Stimulated activated CD4-positive, alpha-beta T cell treated with anti-CD3 and anti-CD28 coated beads, Interleukin-4, amount 100 ng/mL, for 24 hours (primary cell): ENCODE measurements at places on chromosomes 2 and 18.

GRCh38 chr2:134792186-134792585 is 46.2 kb upstream of the ACMSD start:
- no peak for DNase-seq

DNA sequence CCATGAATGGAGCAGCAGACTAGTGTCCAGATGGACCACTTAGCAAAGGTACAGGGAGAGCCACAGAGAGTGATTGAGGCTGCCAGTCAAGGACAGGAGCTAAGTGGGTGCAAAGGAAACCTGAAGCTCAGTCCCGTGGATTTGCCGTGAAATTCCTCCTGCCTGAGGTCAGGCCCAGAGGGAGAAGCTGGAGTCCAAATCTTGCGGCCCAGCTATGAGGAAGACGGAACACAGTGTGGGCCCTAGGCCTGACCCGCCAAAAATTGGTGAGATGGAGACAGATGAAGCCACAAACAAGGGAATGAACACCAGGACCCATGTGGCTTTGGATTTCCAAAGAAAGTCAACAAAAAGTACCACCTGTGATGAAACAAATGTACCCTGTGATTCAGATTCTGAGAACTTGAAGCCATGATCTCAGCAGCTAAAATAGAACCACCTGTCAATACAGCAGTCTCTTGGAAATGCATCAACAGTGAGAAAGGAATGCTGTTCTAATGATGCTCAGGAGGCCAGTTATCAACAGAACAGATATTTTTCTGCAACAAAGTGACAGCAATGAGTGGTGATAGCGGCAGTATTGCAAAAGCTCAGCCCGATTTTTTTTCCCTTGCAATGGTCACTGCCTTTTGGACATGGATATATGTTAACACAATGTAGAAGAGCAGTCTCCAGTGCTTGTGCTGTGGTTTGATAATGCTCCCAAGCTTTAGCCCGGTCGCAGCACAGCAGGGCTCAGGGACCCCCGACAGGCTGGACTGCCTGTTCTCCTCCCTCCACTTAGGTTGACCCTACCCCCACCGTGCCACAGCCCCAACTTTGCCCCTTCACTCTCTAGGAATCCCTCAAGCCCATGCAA is 10.7 kb downstream of the COL6A3 start:
- DNase-seq, result no peak

GRCh38 chr2:16351541-16351940 is 314.1 kb downstream of the CYRIA start:
- no peak for DNase-seq

- DNase-seq, result no peak
Observed at GRCh38 chr18:21680161-21680560, 24.4 kb downstream of the ABHD3 start.

DNA sequence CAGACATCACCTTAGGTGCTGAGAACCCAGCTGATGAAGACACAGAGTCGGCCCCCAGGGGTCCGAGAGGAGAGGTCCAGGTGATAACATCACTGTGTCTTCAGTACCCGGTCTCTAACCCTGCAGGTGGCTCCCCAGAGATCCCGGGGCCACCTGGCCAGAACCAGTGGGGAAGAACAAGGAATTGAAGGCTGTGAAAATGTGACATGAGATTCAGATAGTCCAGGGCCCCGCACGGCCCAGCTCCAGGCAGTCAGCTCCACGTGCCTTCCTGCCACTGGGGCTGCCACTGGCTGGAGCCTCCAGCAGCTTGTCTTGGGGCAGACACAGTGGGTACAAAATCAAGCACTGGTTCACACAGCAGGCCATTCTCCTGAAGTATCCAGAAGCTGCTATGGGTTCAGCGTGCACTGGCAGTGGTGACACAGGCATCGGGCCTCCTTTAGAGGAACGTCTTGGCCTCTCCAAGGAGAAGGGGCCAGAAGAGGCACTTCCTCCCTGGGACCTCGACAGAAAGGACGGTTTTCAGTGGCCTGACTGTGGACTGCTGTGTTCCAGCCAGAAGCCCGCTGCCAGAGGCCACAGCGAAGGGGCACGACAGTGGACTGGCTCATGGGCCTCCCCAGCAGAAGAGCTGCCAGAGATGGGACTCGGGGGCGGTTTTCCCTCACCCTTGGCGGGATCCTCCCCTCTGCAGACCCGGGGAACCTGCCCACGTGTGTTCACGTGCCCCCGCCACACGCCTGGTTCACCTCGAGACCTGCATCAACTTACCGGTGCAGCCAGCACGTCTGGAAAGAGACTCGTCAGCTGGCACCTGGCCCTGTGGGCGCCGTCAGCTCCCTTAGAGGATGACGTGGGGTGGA is 150.4 kb downstream of the HDAC4 start:
- no peak for DNase-seq

DNA sequence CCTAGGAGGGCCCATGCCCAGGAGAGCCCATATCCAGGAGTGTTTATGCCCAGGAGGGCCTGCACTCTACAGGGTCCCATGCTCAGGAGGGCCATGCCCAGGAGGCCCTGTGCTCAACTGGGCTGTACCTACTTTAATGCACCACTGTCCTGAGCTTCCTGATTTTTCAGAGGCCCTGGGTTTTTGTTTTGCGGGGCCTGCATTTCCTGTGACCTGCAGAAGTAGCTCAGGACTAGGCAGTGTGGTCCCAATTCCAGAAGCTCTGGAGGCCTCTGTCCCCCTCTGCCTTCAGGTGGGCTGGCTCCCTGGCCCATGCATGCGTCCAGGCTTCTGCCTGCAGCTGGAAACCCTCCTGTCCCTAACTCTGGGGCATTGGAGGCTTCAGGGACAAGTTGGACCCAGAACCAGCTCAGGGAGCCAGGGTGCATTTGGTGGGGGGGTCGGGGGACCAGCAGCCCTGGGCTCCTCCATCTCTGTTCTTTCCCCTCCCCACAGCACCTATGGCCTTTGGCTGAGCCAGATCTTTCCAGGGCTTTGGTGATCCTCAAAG is 10.8 kb downstream of the GPR35 start:
- no peak for DNase-seq
